ENCODE measurements at places on chromosomes 2 and 18.
A peak's percentile ranks its signal among the peaks of the same experiment; 100 is the strongest.

DNA sequence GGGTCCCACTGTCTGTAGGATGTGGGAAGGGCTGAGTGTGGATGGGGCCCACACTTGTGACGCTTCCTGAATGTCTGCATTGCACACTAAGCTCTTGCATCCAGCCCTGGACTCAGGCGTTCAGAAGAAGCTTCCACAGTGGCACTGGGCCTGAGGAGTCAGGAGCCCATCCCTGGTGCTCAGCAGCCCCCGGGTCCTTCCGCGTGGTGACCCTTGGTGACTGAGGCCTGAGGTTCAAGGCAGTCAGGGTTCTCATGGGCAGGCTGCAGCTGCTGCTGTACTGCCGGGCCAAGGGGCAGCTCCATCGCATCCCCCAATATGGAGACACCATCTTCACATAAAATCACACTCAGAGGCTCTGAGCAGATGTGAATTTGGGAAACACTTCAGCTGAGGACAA lies 65.8 kb upstream of the TUBA3E start:
- no peak for DNase-seq

DNA sequence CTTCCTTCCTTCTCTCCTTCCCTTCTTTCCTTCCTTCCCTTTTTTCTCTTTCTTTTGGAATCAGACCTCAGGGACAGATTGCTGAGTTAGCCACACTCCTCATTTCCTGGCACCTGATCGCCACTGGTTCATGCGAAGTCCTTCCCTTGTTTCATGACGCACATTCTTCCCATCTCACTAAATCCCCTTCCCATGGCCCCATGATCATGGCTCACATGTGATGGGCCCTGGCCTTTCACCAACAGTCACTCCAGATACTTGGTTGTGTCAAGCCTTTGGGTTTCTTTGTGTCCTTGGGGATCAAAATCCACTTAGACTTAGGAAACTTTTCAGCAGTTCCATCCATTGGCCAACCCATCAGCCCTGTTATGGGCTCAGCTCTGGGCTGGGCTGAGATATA lies 23.8 kb upstream of the ASPRV1 start:
- DNase-seq: no peak

DNA sequence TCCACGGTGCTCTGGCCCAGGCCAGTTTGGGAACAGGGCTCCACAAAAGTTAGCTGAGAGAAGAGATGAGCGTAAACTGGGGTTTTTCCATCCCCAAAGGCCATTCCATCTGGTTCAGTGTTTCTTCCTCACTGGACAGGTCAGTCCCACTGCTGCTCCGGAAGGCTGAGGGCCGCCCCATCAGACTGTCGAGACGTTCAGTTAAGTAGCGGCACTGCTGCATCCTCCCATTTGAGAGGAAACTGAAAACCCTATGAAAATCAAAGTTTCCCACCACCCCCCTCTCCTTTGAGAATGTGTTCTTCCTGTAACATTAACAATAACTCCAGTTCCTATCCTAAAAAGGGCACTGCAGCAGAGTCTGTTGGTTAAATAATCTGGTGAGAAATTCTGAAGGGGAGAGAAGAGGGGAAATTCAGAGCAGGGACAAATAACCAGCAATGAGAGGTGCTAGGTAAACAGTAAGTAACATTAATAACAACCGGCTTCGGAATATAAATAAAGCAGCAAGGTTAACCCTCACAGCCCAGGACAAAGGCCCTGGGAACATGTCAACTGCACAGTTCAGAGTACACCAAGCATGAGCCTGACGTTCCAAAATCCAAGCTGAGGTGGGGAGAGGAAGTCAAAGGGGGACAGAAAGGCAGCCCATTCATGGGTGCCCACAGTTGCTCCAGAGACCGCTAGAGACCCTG lies 55.4 kb downstream of the UXS1 start:
- no peak for DNase-seq

- DNase-seq: no peak
These were observed 11.5 kb downstream of the ANKRD29 start for GRCh38 chr18:23650968-23651927.

DNA sequence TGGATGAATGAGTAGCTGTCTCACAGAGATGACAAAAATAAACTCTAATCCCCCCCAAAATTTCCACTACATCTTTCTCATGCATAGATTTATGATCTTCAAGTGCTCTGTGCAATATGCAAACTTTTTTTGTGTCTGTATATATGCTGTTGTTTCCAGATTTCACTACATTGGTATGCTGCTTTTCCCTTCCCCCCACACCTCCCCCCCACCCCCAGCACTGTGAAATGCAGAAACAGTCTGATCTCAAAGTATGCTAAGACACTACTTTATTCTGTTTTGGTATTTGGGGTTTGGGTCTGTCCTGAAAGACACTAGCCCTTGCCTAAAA lies 524 bp upstream of the KLHL14 start:
- no peak for DNase-seq

- no peak for DNase-seq
These were observed 3.4 kb upstream of the CXCR4 start for GRCh38 chr2:136121204-136121910.

DNA sequence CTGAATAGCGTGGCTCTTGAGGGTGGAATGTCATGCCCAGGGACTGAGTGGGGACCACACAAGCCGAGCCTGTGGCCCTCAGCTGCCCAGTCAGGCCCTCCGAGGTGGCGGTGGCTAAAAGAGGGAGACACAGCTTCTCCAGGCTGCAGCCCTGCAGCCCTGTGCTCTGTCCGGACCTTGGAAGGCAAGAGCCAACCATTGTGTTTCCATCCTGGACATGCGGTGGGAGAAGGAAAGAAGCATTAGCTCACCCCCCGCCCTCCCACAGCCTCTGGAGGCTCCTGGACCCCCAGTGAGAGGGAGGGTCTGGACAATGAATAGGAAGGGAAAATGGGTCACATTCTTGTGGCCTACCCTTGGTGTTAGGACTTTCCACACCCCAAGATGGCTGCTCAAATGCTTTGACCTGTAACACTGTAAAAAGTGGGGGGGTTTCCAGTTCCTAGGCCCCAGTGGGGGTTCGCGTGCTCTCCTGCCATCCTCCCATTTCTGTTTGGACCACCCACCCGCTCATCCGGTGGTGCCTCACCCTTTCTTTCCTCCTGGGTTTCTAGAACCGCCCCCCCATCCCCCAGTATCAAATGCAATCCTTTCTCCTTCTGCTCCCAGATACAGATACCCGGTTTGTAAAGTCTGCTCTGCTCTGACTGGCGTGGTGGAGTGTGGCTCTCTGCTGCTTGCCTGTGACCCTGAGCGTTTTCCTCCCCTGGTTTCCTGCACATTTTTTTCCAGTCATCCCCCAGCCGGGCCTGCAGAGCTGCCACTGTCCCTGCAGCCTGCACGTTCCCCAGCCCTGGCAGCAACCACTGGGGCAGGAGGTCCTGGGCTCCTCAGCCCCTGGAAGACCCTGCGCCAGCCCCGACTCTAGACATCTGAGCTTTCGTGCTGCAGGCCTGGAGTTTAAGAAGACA lies 36.3 kb upstream of the SMAD7 start:
- DNase-seq: no peak

DNA sequence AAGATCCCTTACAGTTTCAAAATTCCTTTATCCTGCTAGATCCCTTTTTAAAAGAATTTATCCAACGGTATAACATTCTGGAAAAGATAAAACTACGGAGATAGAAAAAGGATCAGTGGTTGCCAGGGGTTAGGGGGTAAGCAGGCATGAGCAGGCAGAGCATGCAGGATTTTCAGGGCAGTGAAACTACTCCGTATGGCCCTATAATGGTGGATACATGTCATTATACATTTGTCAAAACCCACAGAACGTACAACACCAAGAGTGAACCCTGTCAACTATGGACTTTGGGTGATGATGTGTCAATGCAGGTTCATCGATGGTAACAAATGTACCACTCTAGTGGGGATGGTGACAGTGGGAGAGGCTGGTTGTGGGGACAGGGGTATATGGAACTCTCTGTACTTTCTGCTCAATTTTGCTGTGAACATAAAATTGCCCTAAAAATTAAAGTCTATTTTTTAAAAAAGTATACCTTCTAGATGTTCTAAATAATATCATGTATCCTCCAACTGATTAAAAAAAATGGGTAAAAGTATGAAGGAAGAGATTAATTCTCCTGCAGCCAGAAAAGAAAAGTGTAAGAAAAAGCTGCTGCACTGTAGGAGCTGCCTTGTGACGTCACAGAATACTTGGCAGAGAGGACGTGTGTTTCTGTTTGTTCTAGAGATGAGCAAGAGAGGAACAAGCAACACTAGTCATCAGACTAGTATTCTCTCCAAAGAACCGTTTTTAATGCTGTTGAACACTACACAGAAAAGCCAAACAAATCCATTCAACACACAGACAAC lies 23.6 kb downstream of the ANKRD44 start:
- no peak for DNase-seq

DNA sequence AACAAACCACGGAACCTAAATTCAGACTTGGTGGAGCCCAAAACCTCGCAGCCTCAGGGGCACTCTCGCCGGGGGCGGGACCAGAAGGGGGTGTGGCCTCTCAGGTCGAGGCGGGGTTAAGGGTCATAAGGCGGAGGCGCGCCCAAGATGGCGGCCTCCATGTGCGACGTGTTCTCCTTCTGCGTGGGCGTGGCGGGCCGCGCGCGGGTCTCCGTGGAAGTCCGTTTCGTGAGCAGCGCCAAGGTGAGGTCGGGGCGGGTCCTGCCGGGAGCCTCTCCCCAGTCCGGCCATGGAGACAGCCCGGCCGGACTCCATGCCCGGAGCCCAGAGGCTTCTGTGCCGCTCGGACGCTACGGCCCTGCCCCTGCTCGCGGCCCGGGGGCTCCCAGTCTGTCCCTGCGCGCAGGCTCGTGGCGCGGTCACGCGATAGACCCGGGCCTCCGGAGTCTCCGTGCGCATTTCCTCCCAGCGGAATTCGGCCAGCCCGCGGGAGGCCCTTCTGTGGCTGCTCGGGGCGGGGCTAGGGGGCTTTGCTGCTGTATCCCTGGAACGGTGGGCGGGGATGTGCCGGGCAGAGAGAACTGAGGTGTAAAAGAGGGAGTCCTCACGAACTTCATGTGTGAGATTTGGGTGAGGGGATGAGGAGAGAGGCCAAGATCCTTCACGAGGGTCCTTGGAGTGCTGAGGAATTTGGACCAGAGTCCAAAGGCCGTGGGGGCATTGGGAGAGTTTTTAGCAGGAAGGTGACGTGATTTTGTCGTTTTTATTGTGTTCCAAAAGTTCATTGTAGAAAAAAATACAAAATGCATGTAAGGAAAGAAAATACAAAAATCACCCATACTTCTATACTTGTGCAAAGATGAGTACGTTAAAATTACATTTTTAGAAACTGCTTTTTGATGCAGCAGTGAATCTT lies at the start of gene SMYD5:
SMYD5 (plus strand) TSS at position 126 of the 916 bp plus-strand sequence; CDS start at position 148, 22 bp downstream.
- DNase-seq: peak; percentile 86

GRCh38 chr2:101718993-101719571 lies 21.6 kb downstream of the MAP4K4 start:
- DNase-seq: peak; percentile 49

- DNase-seq: no peak
These were observed 156.6 kb downstream of the DTNA start for GRCh38 chr18:34866739-34867138.

- no peak for DNase-seq
These were observed 156.0 kb downstream of the CERS6 start for GRCh38 chr2:168611896-168612650.

- no peak for DNase-seq
These were observed 19.3 kb downstream of the GREB1L start for GRCh38 chr18:21261352-21261751.

- DNase-seq: no peak
These were observed 342.7 kb downstream of the CPS1 start for GRCh38 chr2:210899131-210899530.

GRCh38 chr2:201697899-201698298 lies 545 bp downstream of the MPP4 start:
- DNase-seq: no peak

GRCh38 chr2:58131191-58132011 lies 84.8 kb downstream of the VRK2 start:
- DNase-seq: no peak

GRCh38 chr2:58911877-58912276 lies 670.8 kb upstream of the FANCL start:
- no peak for DNase-seq

DNA sequence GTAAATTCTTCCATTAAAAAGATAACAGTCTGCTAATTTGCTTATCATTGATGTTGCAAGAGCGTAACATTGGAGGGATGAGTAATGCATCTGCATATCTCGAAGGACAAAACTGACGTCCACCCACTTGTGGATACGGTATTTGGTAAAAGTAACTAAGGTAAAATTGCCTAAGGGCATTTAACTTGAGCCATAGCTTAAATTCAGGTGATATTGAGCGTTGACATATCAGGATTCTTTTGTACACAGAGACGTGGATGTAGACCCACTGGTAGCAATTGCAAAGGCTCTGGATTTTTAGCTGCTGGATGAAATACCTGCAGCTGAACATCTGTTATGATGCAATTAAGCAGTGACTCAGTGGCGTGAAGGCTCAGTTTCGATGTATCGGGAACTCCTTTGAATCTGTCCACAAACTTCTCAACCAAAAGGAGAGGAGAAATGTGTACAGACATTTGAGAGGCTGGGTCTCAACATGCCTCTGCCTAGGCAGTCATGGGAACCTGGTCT lies 119.3 kb downstream of the SPTBN1 start:
- no peak for DNase-seq

- DNase-seq: no peak
These were observed 75.7 kb downstream of the TTC21B start for GRCh38 chr2:165877565-165878550.

DNA sequence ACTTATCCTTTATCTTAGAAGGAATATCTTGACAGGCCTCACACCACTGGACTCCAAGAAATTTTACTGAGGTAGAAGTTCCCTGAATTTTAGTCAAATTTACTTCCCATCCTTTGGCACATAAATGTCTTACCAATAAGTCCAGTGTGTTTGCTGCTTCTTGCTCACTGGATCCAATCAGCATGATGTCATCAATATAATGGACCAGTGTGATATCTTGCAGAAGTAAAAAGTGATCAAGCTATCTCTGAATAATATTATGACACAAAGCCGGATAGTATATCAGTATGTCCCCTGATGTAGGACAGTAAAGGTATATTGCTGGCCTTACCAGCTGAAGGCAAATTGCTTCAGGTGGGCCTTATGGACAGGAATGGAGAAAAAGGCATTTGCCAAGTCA lies 6.9 kb upstream of the GYPC start:
- no peak for DNase-seq
